ENCODE measurements at places on chromosomes 4 and X.

DNA sequence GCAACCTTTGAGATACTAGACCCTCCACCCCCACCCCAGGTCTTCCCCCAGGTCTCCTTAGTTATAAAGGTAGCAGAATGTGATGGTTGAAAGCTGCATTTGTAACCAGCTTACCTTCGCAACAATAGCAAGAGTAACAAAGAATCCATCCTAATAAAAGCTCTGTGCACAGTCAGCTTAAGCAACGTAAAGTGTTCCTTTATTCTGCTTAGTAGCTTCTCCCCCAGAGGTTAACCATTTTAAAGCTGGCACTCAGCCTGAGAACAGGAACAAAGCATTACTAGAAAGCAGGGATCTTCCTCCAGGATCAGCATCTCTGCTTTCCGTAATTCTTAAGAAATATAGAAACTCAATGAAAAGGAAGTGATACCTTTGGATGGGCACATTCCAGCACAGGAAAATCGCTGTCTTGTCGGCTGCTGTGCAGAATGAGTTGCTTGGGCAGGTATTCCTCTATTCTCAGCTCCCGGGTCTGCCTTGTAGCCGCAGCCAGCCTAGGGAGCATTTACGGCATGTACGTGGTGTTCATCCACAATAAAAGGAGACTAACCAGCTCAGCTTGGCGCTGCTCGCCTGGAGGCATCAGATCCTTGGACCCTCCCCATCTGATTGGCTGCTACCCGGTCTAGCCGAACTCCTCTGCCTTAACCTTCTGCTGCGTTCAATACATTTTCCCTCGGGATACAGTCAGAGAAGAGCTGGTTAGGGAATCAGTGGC, 113.0 kb upstream of the TLR3 start:
- DNase-seq, result no peak

- DNase-seq, result peak; percentile 60
Observed at GRCh38 chr4:83232082-83232481, 52.5 kb downstream of the COQ2 start.

DNA sequence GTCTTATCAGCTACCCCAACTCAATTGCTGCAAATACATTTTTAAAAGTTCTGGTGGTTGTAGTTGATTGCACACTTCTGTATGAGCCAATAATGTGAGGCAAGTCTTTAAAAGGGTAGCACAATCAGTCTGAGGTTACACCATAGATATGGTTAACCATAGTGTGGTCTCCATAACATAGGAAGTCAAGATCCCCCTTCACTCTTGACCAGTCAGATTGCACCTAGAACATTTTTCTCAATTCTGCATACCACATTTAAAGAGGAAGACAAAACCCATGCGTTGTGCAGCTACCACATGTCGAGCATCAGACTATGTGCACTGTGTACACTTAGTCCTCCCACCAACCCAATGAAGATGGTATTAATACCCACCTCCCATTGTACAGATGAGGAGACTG, 26.5 kb upstream of the CYBB start:
- DNase-seq, result peak; percentile 81

DNA sequence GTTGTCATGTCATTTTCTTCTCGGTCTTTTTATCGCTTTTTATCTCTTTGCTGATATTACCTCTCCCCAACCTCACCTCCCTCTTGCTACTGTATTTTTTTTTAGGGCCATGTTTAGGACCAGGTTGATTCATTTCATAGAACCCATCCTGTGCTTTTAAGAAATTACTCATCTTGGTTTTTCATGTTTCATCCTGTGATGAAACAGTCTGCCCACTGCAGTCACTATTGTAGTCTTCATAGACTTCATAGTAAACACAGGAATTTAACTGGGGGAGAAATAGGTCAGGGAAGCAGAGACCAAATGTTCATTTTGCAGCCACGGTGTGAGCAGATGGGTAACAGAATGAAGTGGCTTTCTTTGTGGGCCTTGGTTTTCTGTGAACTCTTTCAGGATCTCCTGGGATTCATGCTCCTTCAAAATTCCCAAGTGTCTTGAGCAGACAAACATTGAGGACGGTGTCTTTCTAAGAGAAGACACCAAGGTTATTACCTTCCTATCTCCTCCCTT, 161.8 kb downstream of the NAA11 start:
- DNase-seq, result no peak

GRCh38 chrX:27796640-27797257, 11.0 kb upstream of the MAGEB10 start:
- DNase-seq, result no peak
